ENCODE measurements at places on chromosomes 6 and 20. TPM values are rescaled to one million over a fixed set of nuclear protein-coding genes. Genes with fewer than 3 reads are reported as not detected.
A peak's percentile ranks its signal among the peaks of the same experiment; 100 is the strongest.

DNA sequence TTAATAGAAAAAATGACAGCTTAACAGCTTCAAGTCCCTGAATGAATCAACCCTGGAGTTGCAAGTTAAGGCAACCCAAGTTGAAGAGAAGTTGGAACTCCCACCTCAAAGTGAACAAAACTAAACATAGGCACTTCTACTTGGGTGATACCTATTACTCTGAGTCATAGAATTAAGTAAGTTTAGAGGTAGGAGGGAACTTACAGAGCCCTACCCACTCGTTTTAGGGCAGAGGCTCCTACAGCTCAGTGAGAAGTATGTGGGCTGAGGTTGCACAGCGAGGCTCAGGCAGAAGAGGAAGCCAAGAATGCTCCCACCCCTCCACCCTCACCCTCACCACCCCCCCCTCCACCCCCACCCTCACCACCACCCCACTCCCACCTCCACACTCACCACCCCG lies 42.2 kb downstream of the NFATC2 start:
- H3K27ac ChIP-seq, result no peak overlapping the region
- no peak overlapping the region for H3K4me3 ChIP-seq
- peaks cover 18% of the 10 kb centered on the region for H3K4me1 ChIP-seq
- DNase-seq, result no peak
- no peaks in the 10 kb centered on the region for H3K36me3 ChIP-seq

- H3K4me1 ChIP-seq, result no peaks in the 10 kb centered on the region
- no peaks in the 10 kb centered on the region for H3K27me3 ChIP-seq
- no peaks in the 10 kb centered on the region for H3K36me3 ChIP-seq
Measured at GRCh38 chr6:119960036-119960435, 610.5 kb upstream of the MAN1A1 start.

DNA sequence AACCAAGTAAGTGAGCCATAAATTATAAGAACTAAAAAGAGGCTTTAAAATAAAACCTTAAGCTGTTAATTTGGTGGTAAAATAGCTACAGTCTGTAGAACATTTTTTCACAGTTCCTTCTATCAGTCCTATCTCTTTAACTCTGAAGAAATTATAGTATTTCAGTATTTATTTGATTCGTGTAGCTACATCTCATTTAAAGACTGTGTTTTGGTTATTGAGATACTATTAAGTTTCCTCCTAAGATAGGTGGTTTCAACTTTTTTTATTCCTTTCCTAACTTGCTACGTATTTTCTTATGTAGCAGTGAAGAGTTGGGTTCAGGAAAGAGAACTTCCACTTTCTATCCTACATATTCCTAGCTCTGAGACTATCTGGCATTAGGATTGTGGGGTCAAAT lies 97.2 kb downstream of the CD2AP start:
- no peak overlapping the region for H3K27ac ChIP-seq
- no peak for DNase-seq
- H3K27me3 ChIP-seq, result no peaks in the 10 kb centered on the region
- H3K36me3 ChIP-seq, result no peaks in the 10 kb centered on the region

DNA sequence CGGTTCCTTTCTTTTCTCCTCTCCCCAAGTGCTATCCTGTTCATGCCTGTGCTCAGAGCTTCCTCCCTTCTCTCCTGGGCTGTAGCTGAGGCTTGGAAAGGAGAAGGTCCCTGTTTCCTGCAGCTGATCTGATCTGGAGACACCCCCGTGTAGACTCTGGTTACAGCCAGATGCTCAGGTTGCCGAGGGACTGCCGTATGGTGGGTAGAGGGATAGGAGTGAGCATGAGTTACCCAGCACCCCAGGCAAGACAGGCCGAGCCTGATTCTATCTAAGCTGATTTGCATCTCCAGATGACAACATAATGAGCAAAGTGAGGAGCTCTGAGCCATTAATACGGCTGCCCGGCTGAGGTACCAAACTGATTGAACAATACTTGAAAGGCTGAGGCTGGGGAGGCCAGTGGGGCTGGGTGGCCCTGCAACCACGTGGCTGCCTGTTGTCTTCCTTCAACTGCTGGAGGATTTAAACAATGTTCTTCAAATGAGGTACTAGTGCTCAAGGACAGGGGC lies 91.8 kb downstream of the ASXL1 start:
- H3K27ac ChIP-seq, result no peak overlapping the region
- H3K27me3 ChIP-seq, result no peaks in the 10 kb centered on the region
- no peak for DNase-seq
- H3K4me3 ChIP-seq, result no peak overlapping the region
- H3K4me1 ChIP-seq, result peaks cover 28% of the 10 kb centered on the region
- H3K36me3 ChIP-seq, result peaks cover 19% of the 10 kb centered on the region

DNA sequence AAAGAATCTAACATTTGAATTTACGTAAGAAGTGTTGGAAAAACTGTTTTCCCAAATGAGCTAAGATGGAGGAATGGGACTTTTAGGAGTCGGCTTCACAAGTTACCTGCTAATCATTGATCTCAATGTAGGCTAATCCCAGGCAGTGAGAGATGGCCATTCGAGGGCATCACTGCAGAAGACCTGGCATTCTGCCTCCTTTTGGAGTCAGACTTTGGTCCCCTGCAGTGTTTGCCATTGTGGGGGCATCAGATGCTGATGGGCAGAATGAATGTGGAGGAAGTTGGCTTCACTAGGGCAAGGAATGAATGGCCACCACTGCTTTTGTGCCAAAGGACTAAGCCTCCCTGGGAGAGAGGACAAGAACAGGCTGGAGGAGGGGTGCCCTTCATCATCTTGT lies 55.7 kb upstream of the NKX2-2 start:
- no peak overlapping the region for H3K27ac ChIP-seq
- H3K4me1 ChIP-seq, result no peaks in the 10 kb centered on the region
- no peaks in the 10 kb centered on the region for H3K36me3 ChIP-seq
- no peak overlapping the region for H3K4me3 ChIP-seq
- H3K27me3 ChIP-seq, result no peaks in the 10 kb centered on the region

DNA sequence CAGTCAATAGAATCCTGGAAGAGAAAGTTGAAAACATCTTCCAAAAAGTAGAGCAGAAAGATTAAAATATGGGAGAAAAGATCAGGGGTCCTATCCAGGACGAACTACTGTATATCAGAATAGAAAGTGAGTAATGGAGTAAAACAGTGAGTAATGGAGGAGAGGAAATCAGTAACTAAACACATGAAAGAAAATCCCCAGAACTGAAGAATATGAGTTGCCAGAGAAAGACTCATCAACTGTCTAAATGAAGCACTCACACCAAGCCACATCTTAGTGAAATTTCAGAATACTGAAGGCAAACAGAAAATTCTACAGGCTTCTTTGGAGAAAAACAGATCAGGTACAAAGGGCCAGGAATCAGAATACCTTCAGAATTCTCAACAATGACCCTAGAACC lies 14.9 kb downstream of the IL17A start:
- H3K4me3 ChIP-seq, result no peak overlapping the region
- H3K27ac ChIP-seq, result no peak overlapping the region
- H3K36me3 ChIP-seq, result no peaks in the 10 kb centered on the region
- DNase-seq, result no peak
- H3K27me3 ChIP-seq, result no peaks in the 10 kb centered on the region
- H3K4me1 ChIP-seq, result no peaks in the 10 kb centered on the region

DNA sequence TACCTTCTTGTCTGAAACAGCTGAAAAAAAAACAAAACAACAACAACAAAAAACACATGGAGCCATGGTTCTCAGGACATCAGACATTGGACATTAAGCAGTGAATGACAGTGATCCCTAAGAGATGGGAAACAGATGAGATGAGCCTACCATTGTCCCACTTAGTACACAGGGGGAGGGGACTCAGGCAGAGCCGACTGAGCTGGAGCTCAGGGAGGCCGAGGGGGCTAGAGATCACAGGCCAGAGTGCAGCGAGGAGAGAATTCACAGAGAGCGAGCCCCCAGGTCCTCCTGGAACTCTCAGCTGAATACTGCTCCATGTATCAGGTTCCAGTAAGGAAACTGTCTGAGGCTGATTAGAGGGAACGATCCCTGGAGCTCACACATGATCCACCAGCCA lies 134.6 kb downstream of the GRM4 start:
- H3K4me3 ChIP-seq, result no peak overlapping the region
- no peaks in the 10 kb centered on the region for H3K36me3 ChIP-seq
- H3K27me3 ChIP-seq, result no peaks in the 10 kb centered on the region
- H3K27ac ChIP-seq, result no peak overlapping the region

DNA sequence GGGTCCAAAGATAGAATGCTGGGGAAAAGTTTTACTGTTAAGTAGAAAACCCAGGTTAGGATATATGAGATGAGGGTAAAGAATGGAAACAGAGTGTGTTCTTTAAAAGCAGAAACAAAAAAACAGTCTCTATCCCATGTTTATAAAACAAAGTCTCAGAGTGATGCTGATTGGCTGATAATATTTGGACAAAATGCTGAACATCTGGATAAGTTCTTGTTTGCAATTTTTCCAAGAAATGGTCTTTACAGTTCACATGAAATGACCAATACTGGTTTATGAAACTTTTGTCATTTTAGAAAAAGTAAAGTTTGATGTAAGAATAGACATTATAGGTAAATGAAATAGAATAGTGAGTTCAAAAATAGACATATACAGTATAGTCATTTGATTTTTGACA lies 96.2 kb upstream of the EYS start:
- no peak for DNase-seq
- no peaks in the 10 kb centered on the region for H3K4me1 ChIP-seq
- H3K27me3 ChIP-seq, result no peaks in the 10 kb centered on the region
- H3K27ac ChIP-seq, result no peak overlapping the region
- H3K4me3 ChIP-seq, result no peak overlapping the region

GRCh38 chr6:144123836-144124235 lies 26.5 kb upstream of the STX11 start:
- H3K36me3 ChIP-seq, result no peaks in the 10 kb centered on the region
- no peak overlapping the region for H3K4me3 ChIP-seq
- H3K27ac ChIP-seq, result no peak overlapping the region
- no peak for DNase-seq
- H3K27me3 ChIP-seq, result no peaks in the 10 kb centered on the region

DNA sequence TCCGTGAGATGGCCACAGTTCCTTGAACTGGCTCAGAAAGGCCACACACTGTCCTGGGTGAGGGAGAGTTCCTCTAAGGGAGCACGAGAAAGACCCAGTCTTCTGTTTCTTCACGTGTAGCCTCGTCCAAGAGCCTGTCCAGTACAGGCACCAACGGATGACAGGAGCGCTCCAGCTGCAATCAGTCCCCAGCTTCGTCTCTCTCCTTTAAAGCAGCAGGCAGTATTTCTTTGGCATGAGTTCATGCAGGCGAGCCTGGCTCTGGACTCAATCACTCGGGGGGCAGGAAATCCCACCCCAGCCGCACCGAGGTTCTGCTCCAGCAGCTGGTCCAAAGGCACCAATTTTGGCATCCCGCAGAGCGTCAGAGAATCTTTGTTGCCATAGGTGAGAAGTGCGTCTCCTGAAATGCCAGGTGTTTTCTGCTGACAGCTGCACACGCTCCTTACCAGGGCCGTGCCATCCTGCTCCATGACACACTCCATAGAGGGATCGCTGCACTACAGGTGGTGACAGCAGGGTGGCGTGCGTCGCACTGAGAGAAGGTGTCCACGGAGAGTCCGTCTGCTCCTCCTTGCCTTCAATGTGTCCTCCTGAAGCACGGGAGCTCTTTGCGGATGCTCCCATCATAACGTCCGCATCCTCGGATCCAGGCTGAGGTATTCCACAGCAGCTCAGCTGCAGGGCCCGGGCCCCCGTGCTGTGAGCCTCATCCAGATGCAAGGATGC lies 59.6 kb upstream of the AFDN start:
- H3K4me3 ChIP-seq, result no peak overlapping the region
- H3K27ac ChIP-seq, result no peak overlapping the region
- no peaks in the 10 kb centered on the region for H3K27me3 ChIP-seq
- no peaks in the 10 kb centered on the region for H3K36me3 ChIP-seq

GRCh38 chr20:50855498-50856474 lies 60.9 kb downstream of the BCAS4 start:
- H3K36me3 ChIP-seq, result no peaks in the 10 kb centered on the region
- no peak overlapping the region for H3K4me3 ChIP-seq
- peaks cover 4% of the 10 kb centered on the region for H3K4me1 ChIP-seq
- H3K27ac ChIP-seq, result no peak overlapping the region

- H3K27me3 ChIP-seq, result no peaks in the 10 kb centered on the region
- peak overlapping the region; percentile 26 for H3K27ac ChIP-seq
- peaks cover 8% of the 10 kb centered on the region for H3K36me3 ChIP-seq
- no peak overlapping the region for H3K4me3 ChIP-seq
- peaks cover 43% of the 10 kb centered on the region for H3K4me1 ChIP-seq
Measured at GRCh38 chr20:25005661-25006060, 13.1 kb upstream of the APMAP start.

DNA sequence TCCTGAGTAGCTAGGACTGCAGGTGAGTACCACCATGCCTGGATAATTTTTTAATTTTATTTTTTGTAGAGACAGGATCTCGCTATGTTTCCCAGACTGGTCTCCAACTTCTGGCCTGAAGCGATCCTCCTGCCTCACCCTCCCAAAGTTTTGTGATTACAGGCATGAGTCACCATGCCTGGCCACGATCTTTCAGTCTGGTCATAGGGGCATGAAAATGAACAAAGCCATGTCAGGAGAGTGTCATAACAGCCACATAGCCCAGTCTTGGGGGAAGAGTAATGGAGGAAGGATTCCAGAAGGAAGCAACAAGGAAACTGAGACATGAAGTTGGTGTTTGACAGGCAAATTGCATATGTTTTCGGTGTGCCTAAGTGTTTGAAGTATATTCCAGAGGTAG lies 17.0 kb upstream of the SNX3 start:
- H3K4me3 ChIP-seq, result no peak overlapping the region
- no peak overlapping the region for H3K27ac ChIP-seq
- H3K27me3 ChIP-seq, result no peaks in the 10 kb centered on the region

DNA sequence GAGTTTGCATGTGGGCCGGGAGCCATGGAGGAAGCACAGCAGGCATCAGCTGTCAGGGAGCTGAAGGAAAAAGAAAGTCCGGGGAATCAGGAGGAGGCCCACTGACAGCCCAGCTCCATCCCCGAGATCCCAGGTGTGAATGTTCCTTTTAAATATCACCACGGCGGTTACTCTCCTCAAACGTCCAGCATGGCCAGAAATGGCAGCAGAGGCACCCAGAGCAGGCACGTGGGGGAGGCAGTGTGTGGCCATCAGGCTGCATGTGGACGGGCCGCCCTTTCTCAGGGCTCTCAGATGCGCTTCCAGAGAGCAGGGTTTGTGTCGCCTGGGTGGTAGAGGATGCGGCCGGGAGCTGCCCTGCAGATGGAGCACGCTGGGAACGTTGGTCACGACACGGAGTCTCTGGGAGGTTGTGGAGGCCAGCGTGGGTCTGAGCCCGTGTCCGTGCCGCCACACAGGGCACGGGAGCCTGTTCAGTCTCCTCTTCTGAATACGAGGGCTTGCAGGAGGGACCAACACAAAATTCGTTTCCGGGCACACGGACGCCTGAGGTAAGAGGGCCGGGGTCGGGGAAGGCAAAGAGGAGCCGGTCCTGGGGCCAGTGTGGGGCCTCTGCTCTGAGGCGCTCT lies 45.3 kb upstream of the DACT2 start:
- no peaks in the 10 kb centered on the region for H3K4me1 ChIP-seq
- H3K27me3 ChIP-seq, result no peaks in the 10 kb centered on the region
- no peaks in the 10 kb centered on the region for H3K36me3 ChIP-seq

GRCh38 chr6:154230393-154230792 lies 126.2 kb downstream of the IPCEF1 start:
- no peak overlapping the region for H3K27ac ChIP-seq
- H3K4me1 ChIP-seq, result no peaks in the 10 kb centered on the region
- H3K4me3 ChIP-seq, result no peak overlapping the region
- DNase-seq, result no peak

GRCh38 chr6:13252790-13253189 lies 75.5 kb downstream of the TBC1D7 start:
- H3K27me3 ChIP-seq, result no peaks in the 10 kb centered on the region
- H3K4me3 ChIP-seq, result no peak overlapping the region
- H3K4me1 ChIP-seq, result no peaks in the 10 kb centered on the region
- DNase-seq, result no peak
- H3K36me3 ChIP-seq, result no peaks in the 10 kb centered on the region

Gene LHFPL5
- total RNA-seq, result not detected

Gene MYT1
- 1.7 TPM for total RNA-seq

Gene KHDC1L
- not detected for total RNA-seq

Gene CLVS2
- not detected for total RNA-seq

Gene MOG
- not detected for total RNA-seq

Gene SLC18B1
- 24.2 TPM for total RNA-seq

Gene SMLR1
- not detected for total RNA-seq

Gene MOXD1
- total RNA-seq, result 1.3 TPM
